ENCODE measurements at places on chromosomes 13 and 19.

DNA sequence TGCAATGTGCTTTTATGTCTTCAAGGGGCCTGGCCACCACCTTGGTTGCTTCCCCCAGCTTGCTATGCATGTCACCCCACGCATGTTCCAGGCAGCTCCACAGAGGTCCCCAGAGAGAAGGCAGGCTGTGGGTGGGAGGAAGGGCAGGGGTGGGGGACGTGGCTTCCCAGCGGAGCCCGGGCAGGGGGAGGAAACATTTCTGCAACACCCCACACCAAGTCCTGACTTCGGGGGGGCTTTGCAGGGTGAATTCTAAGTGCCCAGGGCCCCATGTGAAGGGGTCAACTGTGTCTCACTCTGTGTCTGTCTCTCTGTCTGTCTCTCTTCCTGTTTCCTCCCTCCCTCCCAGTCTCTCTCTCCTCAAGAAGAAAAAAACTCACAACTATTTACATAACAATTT is 39.6 kb downstream of the LTBP4 start:
- DNase-seq: no peak

DNA sequence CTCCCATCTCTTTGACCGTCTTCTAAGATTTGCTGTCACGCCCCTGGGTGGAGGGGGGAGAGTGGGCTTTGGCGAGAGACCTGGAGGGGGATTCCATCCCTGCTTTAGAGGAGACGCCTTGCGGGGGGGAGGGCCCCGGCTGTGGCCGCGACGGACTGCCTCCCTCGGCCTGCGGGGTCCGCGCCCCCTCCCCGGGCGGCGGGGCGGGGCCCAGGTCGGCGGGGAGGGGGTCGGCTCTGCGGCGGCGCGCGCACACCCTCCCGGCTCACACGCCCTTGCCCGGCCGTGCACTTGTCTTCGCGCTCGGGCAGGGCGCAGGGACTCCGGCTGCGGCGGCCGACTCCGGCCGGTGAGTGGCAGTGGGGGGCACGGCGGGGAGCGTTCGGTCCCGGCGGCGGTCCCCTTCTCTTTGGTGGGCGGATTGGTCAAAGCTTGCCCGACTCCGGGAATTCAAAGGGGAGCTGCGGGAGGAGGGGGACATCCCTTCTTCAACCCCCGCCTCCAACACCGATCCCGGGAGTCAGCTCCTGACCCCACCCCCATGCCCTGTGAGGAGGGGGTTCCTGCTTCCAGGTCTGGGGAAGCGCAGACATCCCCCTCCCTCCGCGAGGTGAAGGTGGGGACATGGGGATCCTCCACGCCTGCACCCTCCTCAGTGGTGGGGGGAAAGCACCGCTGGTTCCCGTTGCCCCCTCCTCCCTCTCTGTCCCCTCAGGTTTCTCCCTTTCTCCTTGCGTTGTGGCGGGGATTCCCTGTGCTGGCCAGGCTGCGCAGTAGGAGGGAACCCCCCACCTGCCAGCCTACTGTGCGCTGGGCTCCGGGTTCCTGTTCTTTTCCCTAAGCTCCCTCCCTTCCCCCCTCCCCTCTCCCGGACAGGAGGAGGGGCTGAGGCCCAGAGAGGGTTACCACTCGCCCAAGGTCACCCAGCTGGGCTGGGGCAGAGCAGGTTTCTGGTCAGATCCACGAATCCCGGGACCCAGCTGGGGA is 14.6 kb upstream of the KCNN1 start:
- DNase-seq: no peak

GRCh38 chr13:114110091-114110829 is 22.2 kb downstream of the RASA3 start:
- DNase-seq: no peak

DNA sequence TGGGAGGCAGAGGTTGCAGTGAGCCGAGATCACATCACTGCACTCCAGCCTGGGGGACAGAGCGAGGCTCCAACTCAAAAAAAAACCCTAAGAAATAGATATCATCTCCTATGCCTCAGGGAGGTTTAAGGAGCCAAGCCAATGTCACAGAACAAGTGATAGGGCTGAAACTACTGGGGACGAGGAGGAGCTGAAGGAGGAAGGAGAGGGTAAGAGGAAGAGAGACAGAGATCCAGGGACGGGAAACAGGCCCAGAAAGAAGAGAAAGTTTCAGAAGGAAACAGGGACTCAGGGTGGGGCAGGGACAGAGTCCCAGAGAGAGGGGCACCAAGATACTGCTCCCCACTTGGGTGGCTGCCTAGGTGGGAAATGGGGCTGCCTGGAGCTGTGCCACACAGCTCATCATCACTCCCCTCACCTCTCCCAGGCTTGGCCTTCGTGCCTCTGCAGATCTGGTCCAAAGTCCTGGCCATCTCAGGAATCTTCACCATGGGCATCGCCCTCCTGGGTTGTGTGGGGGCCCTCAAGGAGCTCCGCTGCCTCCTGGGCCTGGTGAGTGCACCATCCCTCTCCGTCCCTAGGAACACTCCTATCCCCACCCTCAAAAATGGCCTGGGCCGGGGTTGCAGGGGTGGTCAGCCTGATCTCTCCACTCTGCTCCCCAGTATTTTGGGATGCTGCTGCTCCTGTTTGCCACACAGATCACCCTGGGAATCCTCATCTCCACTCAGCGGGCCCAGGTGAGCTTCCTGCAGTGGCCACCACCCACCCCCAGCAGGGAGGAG is 1.5 kb downstream of the CD37 start:
- no peak for DNase-seq

DNA sequence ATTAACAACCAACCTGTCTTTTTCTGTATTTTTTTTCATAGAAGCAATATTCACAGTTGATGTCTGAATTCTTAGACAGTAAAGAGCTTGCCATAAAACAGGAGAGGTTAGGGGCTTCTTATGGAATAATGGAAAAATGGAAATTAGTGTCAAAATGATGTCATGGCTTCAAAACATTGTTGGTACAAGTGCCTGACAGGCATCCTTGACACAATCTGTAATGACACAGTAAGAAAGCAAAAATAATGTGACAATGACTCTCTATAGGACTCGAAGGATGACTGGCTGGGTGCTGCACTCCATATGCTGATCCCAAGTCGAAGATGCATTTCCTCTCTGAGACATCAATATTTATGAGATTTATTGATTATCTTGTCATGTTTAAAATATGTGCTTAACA is 205.3 kb upstream of the DACH1 start:
- no peak for DNase-seq

- DNase-seq: no peak
Measured at GRCh38 chr13:33087790-33088189, 71.6 kb downstream of the KL start.

GRCh38 chr13:19069684-19070397 is 111.8 kb downstream of the TUBA3C start:
- no peak for DNase-seq

GRCh38 chr19:58409010-58409790 is 751 bp downstream of the ZNF584 start:
- no peak for DNase-seq

Measured in HepG2 (cell line).